ENCODE measurements at places on chromosomes 3 and 15.

- DNase-seq = no peak
Observed at GRCh38 chr3:175893566-175893965, 1034.4 kb downstream of the NAALADL2 start.

GRCh38 chr3:141114816-141115460 lies 63.8 kb downstream of the SPSB4 start:
- no peak for DNase-seq

DNA sequence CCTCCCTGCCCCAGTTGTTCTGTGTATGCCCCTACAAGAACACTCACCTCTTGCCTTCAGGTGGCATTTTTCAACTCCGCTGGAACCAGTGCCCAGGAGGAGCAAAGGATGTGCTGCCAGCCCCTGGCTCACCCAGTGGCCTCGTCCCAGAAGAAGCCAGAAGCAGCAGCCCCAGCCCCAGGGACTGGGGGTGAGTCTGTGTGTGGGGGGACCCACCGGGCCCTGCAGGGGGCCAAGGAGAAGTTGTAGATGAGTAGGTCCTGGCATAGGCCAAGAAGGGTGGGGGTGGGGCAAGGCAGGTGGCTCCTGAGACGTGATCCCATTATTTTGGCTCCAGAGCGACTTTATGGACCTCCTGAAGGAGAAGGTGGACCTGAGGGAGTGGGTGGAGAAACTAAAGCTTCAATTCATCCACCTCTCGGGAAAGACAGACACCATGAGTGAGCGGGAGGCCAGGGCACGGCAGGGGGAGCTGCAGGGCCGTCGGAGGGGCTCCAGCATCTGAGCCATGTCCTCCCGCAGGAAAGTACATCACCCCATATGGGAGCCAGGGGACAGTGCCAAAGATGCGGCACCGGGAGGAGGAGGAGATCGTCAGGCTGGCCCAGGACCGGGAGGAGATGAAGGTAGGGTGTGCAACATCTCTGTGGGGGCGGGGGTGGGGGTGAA lies 29.3 kb downstream of the NGRN start:
- DNase-seq = no peak

- no peak for DNase-seq
Observed at GRCh38 chr3:114671741-114672510, 378.1 kb downstream of the TIGIT start.

DNA sequence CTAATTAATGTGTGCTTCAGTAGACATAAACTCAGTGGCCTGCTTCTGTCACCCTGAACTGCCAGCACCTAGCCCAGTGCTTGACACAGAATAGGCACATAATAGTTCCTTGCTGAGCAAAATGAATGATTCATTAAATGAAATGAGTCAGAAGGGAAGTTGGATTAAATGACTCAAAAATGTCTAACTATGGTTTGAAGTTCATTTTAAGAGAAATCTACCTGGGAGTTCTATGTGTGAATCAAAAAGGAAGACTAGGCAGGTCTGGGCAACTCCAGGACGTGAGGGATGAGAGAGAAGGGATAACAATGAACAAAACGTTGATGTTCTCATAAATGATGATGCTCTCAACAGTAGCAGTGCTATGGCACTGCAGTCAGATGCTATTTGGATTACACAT lies 175.0 kb downstream of the CFAP20DC start:
- DNase-seq = no peak

DNA sequence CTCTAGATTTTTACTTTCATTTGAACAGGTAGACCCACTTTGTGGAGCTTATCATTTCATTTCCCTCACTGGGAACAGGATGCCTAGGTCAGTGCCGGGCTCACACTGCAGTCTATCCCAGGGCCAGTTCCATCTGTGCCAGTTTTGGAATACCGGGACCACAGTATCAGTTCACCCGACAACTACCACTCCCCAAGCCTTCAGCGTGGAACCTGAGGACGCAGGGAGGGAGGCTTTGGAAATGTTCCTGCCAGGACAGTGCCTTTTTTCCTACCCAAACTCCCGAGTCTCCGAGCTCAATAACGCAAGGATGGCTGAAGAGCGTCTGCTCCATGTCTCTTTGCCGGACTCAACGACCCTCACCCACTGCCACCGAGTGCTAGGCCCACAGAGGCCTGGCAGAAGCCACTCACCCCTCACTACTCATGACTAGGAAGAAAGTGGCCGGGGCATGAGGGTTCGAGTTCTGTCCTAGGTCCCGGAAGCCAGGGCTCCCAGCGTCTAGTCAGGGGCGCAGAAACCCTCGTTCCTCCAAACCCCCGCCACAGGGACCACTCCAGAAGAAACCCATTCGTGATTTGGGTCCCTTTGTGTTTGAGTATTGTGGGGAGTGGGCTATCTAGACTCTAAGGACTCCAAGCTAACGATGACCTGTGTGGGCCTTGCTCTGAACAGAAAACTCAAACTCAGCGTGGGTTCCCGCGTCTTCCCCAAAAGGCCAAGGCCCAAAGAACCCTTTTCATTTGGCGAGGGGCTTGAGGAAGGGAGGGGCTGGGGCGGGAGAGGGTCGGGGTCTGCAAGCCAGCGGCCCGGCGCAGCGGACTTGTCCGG lies 11.4 kb downstream of the ZIC1 start:
- no peak for DNase-seq

GRCh38 chr15:62474771-62475124 lies 309.7 kb upstream of the C2CD4B start:
- DNase-seq = no peak

DNA sequence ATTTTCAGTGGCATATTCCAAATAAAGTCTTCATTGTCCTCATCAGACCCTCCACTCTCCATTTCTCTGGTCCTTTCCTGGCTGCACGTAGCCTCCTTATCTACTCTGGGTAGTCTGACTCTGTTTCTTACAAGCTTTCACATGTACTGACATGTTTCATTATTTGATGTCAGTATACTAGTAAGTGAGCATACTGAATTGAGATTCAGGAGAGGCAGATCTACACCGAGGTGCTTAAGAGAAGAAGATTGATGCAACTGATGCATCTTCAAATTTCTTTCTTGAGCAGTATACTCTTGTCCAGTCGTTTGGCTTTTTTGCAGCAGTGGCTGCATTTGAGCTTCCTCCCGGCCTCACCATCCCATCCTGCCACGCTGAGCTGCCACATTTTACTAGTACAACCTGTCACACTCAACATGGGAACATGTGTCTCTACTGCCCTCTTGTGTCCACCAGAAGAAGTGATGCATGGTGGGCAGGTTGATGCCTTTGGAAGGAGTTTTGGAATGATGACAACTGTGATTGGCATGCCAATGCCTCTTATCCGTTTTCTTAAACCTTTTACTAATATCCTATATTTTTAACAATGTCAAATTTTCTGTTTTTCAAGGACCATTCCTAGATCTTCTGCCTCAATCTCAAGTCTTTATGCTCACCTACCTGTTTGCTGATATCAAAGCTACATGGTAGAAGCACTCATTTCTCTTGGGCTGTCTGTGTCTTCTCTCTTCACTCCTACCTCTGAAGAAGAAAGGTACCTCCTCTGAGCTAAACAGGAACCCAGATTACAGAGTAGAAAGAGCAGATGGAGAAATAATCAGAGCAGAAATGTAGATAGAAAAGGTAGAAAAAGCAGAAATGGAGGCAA lies 38.7 kb downstream of the GUCA1C start:
- DNase-seq = peak; percentile 45

GRCh38 chr15:67096546-67097294 lies 31.3 kb downstream of the SMAD3 start:
- no peak for DNase-seq

DNA sequence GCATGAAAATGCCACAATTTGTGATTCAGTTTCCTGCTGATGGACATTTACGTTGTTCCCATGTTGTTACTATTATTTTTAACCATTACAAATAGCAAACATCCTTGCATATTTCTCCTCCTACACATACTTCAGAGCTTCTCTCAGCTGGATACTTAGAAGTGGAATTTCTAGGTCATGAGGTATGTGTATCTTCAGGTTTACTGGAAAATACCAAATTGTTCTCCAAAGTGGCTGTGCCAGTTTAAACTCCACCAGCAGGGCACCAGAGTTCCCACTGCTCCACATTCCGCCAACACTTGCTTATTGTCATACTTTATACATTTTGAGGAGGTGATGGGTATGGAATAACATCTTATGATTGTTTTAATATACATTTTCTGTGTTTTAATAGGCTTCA lies 45.7 kb downstream of the PRR23E start:
- no peak for DNase-seq

DNA sequence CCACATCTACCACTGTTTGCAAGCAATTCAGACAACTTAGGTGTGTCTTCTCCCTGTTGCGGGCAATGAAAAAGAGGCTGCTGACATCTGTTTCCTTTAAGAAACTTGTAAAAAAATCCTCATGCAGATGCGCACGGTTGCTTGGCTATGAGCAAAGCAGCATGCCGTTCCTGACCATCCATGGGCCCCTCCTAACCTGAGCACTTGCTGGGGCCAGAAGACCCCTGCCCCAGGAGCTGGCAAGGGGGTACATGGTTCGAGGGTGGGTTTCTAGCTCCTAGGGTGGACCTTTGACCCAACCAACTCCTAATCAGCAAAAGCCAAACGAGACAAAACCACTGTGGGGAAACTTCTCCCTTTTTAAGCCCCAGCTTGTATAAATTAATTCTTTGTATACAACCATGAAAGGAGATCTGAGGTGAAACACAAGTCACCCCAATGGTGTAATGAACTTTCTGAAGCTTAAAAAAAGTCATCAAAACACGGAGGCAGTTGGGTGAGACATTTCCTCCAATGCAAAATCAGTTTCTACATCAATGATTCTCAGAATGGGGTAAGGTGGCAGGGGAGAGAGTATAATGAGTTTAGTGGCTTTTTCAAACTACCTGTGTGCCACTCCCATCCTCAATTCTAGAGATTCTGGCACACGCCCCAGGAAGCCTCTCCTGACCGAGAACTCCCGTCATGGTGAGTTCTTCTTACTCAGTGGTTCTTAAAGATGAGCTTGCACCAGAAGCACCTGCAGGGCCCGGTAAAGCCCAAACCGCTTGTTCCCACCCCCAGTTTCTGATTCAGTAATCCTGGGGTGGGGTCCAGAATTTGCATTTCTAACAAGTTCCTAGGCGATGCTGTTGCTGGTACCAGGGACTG lies 44.1 kb downstream of the CPN2 start:
- no peak for DNase-seq
